ENCODE measurements at places on chromosomes 3 and 15.

DNA sequence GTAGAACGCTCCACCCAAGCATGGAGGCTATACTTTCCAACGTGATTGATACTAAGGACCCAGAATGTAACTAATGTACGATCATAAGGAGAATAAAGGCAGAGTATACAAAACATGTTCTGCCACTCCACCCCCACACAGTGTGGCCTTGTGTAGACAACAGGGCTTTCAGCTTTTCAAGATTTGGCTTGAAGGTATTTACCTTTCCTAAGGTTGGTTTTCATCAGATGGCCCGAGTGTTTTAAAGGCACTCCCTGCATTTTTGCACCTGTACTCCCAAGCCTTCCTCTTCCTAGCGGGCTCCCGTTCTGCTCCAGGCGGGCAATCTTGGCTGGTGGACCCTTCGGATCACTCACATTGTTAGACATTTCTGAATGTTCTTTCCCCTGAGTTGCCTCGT, 4.6 kb downstream of the SATB1 start:
- DNase-seq, result no peak

DNA sequence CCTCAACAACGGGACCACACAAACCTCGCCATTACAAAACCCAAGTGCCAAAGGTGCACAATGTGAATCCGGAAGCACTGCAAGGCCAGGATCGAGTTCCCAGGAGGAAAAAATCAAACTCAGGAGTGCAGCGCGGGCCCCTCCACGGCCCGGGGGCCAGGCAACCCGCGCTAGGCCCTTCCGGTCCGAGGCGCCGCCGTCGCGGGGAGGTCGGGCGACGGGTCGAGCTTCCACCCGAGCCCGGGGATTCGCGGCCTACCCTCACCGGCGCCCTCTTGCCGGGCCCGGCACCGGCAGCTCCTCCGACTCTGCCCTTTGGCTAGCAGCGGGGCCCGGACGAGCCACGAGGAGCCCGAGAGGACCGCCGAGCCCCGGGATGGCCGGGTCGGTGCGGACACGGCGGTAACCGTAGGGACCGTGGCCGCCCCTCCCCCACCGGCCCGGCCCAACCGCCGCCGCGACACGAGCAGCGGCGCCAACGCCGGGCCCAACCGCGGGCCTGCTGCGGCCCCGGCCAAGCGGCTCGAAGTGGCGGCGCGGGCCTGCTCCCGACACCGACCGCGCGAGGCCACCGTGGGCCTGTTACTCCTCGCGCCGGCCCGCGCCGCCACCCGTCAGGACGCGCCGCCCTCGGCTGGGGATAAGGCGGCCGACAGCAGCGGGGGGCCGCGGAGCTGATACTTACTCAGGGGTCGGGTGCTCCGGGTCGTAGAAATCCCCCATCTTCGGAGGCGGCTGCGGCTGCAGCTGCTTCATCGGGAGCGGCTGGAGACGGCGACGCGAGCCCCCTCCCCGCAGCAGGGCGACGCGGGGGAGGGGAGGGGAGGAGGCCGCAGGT, 525 bp downstream of the SETD2 start:
- peak; percentile 39 for DNase-seq

- DNase-seq, result no peak
Measured at GRCh38 chr3:125107363-125107762, 51.6 kb upstream of the HEG1 start.

DNA sequence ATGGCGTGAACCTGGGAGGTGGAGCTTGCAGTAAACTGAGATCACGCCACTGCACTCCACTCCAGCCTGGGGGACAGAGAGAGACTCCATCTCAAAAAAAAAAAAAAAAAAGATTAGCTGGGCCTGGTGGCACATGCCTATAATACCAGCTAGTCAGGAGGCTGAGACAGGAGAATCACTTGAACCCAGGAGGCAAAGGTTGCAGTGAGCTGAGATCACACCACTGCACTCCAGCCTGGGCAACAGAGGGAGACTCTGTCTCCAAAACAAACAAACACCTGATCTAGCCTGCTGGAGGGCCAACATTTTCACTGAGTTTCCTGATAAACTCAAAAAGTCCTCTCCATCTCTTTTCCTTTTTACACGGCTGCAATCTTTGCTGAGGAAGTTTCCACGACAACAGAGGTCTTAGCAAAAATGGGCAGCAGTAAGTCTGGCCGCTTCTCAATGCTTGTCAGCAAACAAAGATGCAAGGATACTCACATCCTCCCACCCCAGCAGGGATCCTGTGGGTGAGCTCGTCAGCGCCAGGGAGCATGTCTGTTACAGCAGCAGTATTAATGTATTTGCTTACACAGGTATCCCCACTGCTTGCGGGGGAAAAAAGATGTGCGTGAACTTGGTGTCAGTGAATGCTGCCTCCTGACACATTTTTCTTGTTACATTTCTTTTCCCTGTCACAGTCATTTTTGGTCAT, 21.0 kb upstream of the CCDC174 start:
- no peak for DNase-seq

DNA sequence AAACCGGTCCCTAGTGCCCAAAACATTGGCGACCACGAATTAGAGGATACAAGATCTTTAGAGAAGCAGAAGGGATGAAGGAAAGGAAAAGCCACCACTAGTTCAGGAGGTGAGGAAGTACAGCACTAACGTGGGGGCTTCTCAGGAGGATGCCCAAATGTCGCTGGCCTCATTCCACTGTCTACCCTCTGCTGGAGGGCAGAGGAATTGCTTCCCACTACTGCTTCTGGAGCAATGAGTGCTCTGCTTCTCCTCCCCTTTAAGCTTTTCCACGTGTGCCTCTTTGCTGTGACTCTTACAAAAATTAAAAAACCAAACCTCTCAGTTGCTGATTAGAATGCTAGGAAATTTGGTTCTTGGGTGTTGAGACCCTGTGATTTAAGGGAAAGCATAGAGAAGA, 281.3 kb downstream of the CLSTN2 start:
- DNase-seq, result no peak

DNA sequence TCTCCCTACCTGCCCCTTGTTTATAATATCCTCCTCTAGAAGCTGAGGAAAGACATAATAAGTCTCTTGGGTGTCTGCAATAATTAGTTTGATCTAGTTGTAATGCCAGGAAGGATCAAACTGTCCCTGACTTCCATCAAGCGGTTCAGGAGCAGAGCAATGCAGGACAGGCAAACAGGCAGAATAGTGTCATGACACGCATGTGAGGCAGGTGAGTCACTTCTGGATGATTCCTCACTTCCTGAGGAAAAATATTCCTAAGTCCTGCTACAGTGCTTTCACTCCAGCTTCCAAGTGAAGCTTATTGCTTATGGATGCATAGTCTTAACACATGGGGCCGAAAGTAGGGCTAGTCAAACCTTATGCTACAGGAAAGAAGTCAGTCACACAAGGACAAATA, 85.8 kb downstream of the GREM1 start:
- DNase-seq, result no peak

DNA sequence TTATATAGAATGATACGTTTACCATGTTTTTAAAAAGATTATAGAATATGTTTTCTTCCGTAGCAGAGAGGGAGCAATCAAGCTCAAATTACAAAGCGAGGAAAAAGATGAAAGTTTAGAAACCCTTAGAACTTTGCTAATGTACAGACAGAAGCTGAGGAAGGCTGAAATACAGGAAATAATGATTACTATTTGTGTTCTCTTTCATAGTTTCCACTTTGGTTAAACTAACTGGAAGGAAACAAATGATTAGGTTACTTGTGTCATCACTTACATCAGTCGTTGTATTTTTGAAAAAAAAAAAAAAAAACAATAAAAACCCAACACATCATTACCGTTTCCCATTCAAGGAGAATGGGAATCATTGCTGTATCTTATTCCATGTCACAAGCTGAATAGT, 337.8 kb upstream of the CBLB start:
- DNase-seq, result no peak

DNA sequence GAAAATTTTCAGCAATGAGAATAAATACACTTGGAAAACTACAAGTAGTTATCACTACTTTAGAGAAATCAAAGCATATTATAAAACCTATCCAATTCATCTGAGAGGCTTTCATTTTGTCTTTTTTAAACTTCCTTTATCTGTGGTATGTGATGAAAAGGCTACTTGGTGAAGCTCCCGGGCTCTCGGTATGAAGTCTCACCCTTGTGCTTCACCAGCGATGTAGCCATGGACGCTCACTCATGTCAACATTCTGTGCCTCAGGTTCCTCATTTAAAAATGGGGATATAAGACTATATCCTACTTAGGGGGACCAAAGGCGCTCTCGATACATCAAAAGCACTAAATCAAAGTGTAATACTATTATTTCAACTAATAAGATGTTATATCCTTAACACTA, 14.9 kb downstream of the SATB1 start:
- DNase-seq, result no peak

- DNase-seq, result no peak
Measured at GRCh38 chr3:152314677-152315353, 46.1 kb downstream of the MBNL1 start.

Data from CD4-positive, alpha-beta T cell treated with Interleukin-1 beta for 1 hour (primary cell).